Fibroblast of villous mesenchyme (primary cell): ENCODE measurements at places on chromosomes 2 and 18.

- peak; percentile 49 for DNase-seq
Observed at GRCh38 chr2:169736902-169737301, 3.3 kb downstream of the KLHL23 start.

- peak; percentile 20 for DNase-seq
Observed at GRCh38 chr2:203743441-203743981, 37.1 kb downstream of the CD28 start.

DNA sequence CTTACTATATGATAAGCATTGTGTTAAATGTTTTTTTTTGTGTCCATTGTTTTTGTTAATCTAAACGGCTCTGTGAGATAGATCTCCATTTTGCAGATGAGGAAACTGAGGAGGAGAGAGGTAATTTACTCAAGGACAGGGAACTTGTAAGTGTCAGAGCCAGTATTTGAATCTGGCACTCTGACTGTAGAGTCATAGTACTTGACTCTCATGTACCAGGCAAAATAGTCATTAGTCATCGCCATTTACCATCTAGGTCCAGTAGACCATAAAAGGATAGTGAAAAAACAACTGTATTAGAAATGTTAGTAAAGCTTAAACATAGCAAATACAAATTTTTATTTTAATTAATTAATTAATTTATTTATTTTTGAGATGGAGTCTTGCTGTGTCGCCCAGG is 4.8 kb downstream of the PSMD14 start:
- DNase-seq: no peak

- no peak for DNase-seq
Observed at GRCh38 chr18:42392416-42392815, 437.4 kb downstream of the PIK3C3 start.

GRCh38 chr2:118604371-118604770 is 243.1 kb downstream of the EN1 start:
- DNase-seq: no peak
